ENCODE measurements at places on chromosomes 16 and 17.

DNA sequence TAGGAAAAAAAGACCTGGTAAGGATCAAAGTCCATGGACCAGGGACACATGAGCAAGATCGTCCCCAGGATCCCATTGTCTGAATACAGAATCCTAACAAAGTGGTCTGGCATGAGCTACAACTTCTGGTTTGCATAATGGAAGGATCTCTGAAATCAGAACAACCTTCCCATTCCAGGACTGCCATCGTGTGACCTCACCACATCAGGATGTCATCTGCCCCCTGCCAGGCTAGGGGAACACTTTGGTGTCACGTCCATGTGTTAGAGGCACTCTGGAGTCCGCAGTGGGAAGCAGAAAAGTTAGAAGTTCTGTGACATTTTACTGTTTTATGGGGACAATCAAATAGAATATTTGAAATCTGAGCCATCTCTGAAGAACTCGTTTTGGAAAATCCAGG lies 160.7 kb downstream of the RGS9 start:
- DNase-seq, result no peak

- no peak for DNase-seq
These were observed 807.0 kb upstream of the SOX9 start for GRCh38 chr17:71313866-71314265.

DNA sequence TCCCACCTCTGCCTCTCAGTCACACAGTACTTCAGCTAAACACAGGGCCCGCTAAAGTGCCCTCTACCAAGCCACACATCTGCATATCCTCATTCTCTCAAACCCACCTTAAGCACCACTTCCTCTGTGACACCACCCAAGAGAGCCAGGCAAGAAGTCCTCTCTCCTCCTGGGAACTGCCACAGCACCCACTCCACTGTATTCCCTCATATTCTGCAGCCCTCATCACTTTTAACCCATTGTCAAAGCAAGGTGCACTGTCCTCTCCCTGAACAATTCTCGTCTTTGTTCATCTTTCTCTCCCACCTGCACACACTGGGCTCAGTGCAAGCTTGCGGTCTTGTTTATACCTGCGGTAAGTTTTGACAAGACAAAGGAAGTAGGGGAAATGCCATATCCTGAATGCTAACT lies 13.6 kb downstream of the CHD9 start:
- peak; percentile 31 for DNase-seq

GRCh38 chr17:81187120-81187519 lies 21.1 kb upstream of the AATK start:
- DNase-seq, result no peak

GRCh38 chr16:16933861-16934260 lies 536.9 kb downstream of the XYLT1 start:
- DNase-seq, result no peak

GRCh38 chr16:84286578-84287240 lies 8.0 kb upstream of the WFDC1 start:
- DNase-seq, result no peak

- DNase-seq, result no peak
These were observed 16.0 kb downstream of the NUPR1 start for GRCh38 chr16:28522792-28523191.

DNA sequence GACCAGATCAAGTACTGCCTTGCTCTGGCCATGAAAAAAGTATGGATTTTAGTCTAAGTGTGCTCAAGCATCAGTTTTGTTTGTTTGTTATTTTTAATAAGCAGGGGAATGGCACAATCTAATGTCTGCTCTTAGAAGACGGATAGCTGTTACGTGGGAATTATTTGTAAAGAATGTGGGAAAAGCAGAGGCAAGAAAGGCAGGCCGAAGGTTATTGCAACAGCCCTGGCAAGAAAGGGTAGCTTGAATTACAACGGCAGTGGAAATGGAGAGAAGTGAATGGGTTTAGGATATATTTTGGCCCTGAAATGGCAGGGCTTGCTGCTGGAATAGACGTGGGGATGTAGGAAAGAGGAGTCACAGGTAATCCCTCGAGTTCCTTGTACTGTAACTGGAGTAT lies 987 bp upstream of the HASPIN start:
- no peak for DNase-seq

DNA sequence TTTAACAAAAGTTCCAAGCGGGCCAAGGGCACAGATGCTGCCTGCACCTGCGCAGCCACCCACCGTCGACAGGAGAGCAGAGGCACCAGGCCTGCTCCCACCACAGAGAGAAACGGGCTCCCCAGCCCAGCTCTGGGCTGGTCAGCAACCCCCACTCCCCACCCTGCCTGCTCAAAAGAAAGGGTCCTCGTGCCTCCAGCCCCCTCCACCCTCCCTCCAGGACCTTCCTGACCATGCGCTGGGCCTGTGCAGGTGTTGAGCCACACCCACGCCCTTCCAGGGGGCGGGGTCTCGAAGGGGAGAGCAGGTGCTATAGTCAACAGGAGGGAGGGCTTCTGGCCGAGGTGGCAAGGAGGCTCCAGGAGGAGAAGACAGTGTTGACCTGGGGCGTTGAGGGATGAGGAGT lies 25.3 kb downstream of the ZNF778 start:
- DNase-seq, result no peak

DNA sequence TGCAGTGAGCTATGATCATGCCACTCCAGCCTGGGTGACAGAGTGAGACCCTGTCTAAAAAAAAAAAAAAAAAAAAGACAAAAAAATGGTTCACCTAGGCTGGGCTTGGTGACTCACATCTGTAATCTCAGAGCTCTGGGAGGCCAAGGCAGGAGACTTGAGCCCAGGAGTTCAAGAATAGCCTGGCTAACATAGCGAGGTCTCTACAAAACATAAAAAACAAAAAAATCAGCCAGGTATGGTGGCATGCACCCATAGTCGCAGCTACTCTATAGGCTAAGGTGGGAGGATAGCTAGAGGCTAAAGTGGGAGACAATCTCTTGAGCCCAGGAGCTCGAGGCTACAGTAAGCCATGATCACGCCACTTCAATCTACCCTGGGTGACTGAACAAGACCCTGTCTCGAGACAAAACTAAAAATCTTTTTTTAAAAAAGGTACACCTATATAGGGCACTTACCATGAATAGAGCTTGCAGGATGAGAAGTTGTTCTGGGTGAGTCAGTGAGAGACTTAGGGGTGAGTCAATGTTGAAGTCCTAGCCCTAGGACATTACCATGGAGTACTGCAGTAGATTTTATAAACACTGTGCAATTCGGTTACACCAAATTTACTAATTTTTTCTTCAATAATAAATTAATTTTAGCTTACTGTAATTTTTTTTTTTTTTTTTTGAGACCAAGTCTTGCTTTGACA lies 19.0 kb downstream of the USP32 start:
- no peak for DNase-seq

DNA sequence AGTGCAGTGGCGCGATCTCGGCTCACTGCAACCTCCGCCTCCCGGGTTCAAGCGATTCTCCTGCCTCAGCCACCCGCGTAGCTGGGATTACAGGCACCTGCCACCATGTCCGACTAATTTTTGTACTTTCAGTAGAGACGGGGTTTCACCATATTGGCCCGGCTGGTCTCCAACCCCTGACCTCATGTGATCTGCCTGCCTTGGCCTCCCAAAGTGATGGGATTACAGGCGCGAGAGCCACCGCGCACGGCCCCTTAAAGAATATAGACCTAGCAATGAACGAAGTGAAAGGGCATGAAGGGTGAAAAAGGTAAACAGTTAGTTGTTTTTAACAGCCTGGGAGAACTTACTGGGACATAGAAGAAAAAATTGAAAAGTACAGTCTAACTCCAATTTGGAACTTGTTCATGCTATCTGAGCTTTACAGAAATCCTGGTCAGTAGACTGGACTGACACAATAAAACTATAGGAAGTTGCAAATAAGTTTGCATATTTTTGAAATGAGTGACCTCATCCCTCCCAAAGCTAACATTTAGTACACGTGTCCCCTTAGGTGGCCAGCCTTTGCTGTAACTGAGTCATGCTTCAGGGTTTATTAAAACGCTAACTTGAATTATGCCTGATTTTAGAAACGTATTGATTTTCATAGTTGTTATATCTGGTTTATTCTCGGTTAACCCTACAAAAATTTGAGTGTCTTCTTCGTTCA lies 1.8 kb downstream of the COG1 start:
- no peak for DNase-seq

DNA sequence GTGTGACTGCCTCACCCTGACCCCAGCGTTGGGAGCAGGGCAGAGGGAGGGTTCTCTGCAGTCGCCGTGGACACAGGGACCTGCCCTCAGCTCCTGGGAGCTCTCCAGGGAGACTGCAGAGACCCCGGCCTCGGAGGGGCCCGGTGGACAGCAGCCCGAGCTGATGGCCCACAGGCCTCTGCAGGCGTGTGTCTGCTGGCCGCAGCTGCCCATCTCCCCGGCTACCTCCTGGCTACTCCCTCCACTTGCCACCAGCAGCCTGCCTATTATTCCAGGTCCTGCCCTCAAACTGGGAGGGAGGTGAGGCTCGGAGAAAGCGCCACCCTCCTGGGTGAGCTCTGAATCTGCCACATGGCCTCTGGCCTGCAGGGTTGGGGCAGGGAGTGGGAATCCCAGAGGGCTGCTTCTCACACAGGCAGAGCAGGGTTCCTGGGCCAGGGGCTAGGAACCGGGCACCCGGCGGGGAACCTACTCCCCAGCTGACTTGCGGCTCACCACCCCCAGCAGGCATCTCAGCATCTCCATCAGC lies 7.2 kb downstream of the SLC16A5 start:
- DNase-seq, result no peak

DNA sequence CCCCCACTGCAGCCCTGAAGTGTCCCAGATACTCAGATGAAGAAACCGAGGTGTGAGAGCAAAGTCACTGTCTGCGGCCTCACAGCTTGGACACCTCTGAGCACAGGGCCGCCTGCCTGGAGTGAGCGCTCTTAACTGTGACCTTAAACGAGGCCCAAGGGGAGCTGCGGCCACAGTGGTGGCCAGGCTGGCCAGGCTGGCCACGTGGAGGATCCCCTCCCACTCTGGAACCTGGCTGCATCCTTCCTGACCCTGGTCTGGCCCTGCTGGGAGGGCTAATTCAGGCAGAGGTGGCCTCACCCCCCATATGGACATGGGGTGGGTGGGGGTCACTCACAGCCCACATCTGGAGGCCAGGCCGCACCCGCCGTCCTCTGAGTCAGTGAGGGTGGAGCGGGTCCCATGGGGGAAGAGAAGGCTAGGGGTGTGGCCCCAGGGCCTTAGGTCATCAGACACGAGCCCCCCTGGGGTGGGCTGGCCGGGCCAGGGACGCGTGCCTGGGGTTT lies 6.6 kb downstream of the VASN start:
- no peak for DNase-seq

DNA sequence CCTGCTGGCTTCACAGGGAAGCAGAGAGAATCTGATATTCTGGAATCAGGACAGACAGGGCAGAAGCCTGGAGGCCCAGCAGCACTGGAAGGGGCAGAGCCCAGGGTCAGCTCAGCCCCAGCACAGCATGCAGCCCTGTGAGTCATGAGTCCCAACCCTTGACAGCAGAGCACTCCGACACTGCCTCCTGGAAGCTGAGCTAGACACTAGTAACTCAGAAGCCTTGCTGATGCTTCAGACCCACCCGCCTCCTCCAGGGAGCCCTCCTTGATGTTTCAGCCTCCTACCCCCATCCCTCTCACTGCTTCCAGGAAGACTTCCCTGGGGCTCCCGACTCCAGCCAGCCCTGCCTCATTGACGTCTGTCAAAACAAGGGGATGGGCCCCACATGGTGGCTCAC lies 6.9 kb downstream of the CAMKK1 start:
- no peak for DNase-seq

- peak; percentile 1 for DNase-seq
These were observed 574 bp downstream of the MPP3 start for GRCh38 chr17:43832168-43832975.

- DNase-seq, result no peak
These were observed 324.0 kb downstream of the MAF start for GRCh38 chr16:79276501-79276900.

- DNase-seq, result no peak
These were observed 57.2 kb upstream of the MGAT5B start for GRCh38 chr17:76810956-76811355.

DNA sequence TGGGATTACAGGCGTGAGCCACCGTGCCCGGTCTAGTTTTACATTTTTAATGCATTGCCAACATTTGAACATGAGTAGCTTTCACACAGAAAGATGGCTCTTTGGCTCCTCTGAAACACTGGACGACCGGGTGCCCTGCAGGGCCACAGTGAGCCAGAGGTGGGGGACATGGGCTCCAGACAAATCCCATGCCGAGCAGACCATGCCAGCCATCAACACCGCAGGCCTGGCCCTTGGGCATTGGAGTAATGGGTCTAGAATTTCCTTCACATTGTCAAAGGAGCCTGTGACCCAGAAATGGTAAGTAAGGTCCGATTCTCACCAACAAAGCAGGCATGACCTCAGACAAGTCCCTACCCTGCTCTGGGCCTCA lies 21.4 kb upstream of the MPRIP start:
- DNase-seq, result no peak

DNA sequence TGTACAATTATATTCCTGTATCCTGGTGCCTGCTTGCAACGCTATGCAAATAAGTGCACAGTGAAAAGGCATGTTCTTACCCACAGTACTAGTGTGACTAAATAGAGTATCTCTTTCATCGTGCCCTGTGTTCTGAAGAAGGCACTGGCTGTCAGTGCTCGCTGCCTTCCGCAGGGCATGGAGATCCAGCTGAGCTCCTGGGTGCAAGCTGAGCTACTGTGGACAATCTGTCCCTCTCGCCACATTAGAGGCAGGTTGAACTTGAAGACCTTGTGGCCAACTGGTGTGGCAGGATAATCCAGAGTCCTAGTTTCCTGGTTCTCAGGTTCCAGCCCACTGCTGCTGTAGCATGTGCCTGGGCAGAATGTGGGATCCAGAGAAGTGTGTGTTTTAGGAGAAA lies 1.9 kb upstream of the ST6GALNAC1 start:
- no peak for DNase-seq

GRCh38 chr17:64147110-64148016 lies 17.4 kb upstream of the ERN1 start:
- no peak for DNase-seq

DNA sequence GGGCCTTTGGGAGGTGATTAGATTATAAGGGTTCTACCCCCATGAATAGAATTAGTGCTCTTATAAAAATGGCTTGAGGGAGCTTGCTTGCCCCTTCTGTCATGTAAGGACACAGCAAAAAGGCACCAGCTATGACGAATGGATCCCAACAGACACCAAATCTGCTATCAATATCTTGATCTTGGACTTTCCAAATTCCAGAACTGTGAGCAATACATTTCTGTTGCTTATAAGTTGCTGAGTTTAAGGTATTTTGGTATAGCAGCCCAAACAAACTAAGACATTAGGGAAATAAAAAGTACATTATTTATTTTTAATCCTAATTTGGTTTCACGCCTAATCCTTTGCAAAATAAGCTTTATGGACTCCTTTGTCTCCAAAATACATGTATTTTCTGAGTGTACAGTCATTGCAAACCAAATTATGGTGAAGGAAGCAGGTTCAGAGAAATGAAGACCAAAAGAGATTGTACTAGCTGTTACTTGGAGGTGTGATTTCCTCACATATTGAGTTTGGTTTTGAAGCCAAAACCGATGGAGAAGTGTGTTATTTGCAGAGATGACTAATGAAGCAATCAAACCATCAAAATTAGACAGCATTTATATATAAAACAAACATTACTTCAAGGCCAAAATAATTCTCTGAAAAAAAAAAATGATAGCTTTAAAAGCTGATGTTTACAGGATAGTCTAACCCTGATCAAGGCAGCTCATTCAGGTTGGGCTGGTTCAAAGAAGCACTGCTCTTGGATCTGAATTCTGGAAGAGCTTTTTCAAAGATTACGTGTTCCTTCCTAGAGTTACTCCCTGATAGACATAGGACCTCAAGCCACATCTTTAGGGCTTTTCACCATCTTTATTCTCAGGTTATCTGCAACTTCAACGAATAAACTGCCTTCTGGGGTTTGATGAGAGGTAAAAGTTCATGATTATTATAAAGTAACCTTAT lies 71.6 kb downstream of the MYO1D start:
- DNase-seq, result no peak

Measured in CD4-positive, alpha-beta T cell treated with Interferon alpha-2 for 1 hour (primary cell).